ENCODE measurements at places on chromosomes 12 and 14.
A peak's percentile ranks its signal among the peaks of the same experiment; 100 is the strongest.

- DNase-seq: no peak
These were observed 49.7 kb upstream of the OVCH1 start for GRCh38 chr12:29547151-29547632.

GRCh38 chr14:70871863-70872677 lies 35.2 kb upstream of the PCNX1 start:
- DNase-seq: peak; percentile 53

DNA sequence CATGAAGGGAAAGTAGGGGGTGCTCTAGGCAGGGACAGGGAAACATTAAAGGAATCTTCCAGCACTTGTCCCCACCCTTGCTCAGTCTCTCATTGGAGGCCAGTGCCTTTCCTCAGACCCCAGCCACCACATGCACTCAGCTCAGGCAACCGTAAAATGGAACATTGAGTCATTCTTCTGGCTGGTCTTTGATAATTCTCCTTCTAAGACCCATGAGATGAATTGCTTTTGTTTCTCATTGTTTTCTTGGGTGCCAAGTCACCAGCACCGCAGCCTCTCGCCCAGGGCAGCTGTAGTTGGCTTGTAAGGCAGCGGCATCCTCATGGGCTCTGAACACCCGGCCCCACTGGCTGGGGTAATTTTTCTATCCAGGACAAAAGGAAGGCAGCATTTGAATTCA lies 108.2 kb downstream of the PHETA1 start:
- DNase-seq: no peak

DNA sequence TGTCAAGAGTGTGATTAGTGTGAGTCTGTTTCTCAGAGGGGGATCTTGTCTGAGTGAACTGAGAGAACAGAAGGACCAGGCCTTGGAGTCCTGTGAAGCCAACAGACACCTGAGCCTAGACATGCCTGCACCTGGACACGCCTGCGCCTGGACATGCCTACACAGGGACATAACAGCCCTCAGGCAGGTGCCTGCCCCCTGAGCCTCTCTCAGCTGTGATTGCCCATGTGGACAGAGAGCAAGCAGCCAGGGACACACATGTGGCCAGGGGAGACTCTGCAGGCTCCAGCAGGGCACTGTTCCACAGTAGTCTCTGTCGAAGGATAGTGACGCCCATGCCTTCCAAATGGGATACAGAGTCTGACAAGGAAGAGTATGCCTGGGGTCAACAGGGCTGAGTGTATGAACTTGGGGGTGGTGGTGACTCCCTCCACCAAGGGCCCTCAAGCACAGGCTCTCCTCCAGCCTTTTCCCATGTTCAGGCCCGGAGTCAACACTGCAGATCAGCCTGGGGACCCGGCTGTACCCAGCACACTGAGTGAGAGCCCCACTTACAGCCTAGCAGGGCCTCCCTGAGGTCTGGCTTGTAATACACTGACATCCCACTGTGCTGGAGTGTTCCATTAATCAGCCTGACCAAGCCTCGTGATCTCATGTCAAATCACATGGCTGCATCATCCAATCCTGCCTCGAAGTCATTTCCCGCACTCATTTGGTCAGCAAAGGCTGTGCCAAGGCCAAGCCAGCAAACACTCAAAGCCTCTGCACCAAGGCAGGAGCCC lies 173.0 kb downstream of the CALM1 start:
- DNase-seq: no peak

- no peak for DNase-seq
These were observed 28.3 kb downstream of the MLXIP start for GRCh38 chr12:122106843-122107242.

GRCh38 chr12:102816816-102817434 lies 100.1 kb downstream of the PAH start:
- DNase-seq: peak; percentile 30

Measured in activated CD4-positive, alpha-beta T cell treated with anti-CD3 and anti-CD28 coated beads, Interleukin-10, Interleukin-2, amounts not matched to agents 100 ng/mL and 50 ng/mL, durations not matched to agents 16 hours and 8 hours (primary cell).